Activated CD8-positive, alpha-beta T cell treated with anti-CD3 and anti-CD28 coated beads for 36 hours (primary cell): ENCODE measurements at places on chromosomes 2 and 18. TPM values are rescaled to one million over a fixed set of nuclear protein-coding genes. Genes with fewer than 3 reads are reported as not detected.

- no peak overlapping the region for H3K4me3 ChIP-seq
- no peaks in the 10 kb centered on the region for H3K4me1 ChIP-seq
- DNase-seq = no peak
- H3K27me3 ChIP-seq = no peaks in the 10 kb centered on the region
- H3K36me3 ChIP-seq = no peaks in the 10 kb centered on the region
- no peak overlapping the region for H3K27ac ChIP-seq
Observed at GRCh38 chr2:31265234-31265633, 31.3 kb downstream of the EHD3 start.

DNA sequence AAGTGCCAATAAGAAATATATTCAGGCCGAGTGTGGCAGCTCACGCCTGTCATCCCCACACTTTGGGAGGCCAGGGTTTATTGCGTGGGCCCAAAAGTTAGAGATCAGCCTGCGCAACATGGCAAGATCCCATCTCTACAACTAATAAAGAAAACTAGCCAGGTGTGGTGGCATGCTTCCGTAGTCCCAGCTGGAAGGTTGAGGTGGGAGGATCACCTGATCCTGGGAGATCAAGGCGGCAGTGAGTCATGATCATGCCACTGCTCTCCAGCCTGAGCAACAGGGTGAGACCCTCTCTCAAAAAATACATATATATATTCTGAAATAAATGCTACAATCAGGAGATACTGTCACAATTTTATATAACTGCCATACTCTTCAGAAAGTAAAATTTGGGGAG is 1604.8 kb upstream of the NXPH2 start:
- no peak overlapping the region for H3K4me3 ChIP-seq
- no peaks in the 10 kb centered on the region for H3K4me1 ChIP-seq
- H3K36me3 ChIP-seq = no peaks in the 10 kb centered on the region

The FBXO15 gene
- 2.1 TPM for total RNA-seq

- peak; percentile 44 for DNase-seq
- H3K27me3 ChIP-seq = peaks cover 32% of the 10 kb centered on the region
- no peak overlapping the region for H3K27ac ChIP-seq
- H3K36me3 ChIP-seq = no peaks in the 10 kb centered on the region
- peak overlapping the region; percentile 57 for H3K4me3 ChIP-seq
- H3K4me1 ChIP-seq = peaks cover 2% of the 10 kb centered on the region
Observed at GRCh38 chr18:24271381-24272228, 126.0 kb downstream of the OSBPL1A start.

The IL36RN gene
- total RNA-seq = not detected

DNA sequence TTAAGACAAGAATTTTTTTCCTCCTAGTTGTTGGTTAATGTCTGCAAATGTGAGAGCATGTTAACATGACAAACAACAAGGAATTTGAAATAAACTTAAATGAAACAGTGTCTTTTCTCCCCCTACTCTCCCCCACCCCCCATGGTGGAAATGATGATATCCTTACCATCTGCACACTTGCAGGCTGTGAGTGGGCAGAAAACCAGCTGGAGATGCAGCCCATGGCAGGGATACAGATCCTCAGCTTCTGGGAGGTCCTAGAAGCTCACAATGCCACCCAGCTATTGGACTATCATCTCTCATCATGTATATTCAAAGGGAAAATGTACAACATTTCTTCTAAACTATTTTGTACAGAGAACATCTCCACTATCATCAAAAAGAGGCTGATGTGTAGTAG is 196.8 kb downstream of the SLC8A1 start:
- no peaks in the 10 kb centered on the region for H3K36me3 ChIP-seq
- no peak overlapping the region for H3K4me3 ChIP-seq
- H3K27ac ChIP-seq = no peak overlapping the region
- no peaks in the 10 kb centered on the region for H3K4me1 ChIP-seq

The CFC1 gene
- not detected for total RNA-seq

The GPR45 gene
- total RNA-seq = not detected

DNA sequence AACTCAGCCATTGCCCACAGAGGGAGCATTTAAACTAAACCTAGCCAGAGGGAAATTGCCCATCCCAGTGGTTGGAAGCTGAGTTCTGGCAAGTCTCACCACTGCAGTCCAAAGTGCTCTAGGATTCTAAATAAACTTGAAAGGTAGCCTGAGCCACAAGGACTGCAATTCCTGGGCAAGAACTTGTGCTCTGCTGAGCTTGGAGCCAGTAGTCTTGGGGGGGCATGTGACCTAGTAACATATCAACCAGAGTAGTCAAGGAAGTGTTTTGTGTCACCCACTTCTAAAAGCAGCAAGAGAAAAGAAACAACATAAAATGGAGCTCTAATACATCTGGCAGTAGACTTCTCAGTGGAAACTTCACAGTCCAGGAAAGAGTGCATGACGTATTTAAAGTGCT is 167.0 kb downstream of the PTH2R start:
- H3K27me3 ChIP-seq = no peaks in the 10 kb centered on the region
- H3K4me1 ChIP-seq = no peaks in the 10 kb centered on the region
- no peak for DNase-seq
- no peak overlapping the region for H3K4me3 ChIP-seq
- H3K36me3 ChIP-seq = no peaks in the 10 kb centered on the region
- H3K27ac ChIP-seq = no peak overlapping the region

- H3K27ac ChIP-seq = no peak overlapping the region
- H3K4me3 ChIP-seq = no peak overlapping the region
Observed at GRCh38 chr2:107412981-107413380, 413.7 kb upstream of the RGPD4 start.

The GALNT5 gene
- total RNA-seq = not detected

GRCh38 chr2:60311524-60311923 is 241.9 kb downstream of the BCL11A start:
- no peaks in the 10 kb centered on the region for H3K36me3 ChIP-seq
- no peak for DNase-seq
- peaks cover 2% of the 10 kb centered on the region for H3K27me3 ChIP-seq
- peaks cover 6% of the 10 kb centered on the region for H3K4me1 ChIP-seq
- H3K27ac ChIP-seq = no peak overlapping the region

The MEP1B gene
- total RNA-seq = not detected

The RFTN2 gene
- not detected for total RNA-seq

The CTAGE1 gene
- not detected for total RNA-seq

- no peaks in the 10 kb centered on the region for H3K36me3 ChIP-seq
- no peaks in the 10 kb centered on the region for H3K4me1 ChIP-seq
- H3K27me3 ChIP-seq = no peaks in the 10 kb centered on the region
- no peak overlapping the region for H3K27ac ChIP-seq
- DNase-seq = no peak
Observed at GRCh38 chr18:8300751-8301410, 308.4 kb upstream of the RAB12 start.

The MAP3K20 gene
- total RNA-seq = 8.0 TPM

DNA sequence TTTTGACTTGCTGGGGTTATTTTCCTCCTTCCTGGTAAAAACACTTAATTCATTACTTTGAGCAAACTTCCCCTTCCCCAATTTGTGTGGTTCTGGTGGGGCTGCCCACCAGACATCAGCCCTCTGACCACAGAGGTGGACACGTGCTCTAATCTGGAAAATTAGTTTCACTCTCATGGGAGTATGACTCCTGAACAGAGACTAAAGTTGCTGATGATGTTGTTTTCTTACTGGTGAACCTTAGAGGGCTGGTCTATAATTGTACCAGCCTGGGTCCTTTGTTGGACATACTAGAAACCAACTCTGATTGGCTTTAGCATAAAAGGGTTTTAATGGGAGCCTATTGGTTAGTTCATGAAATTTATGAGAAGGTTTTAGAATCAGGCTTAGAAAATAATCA is 54.1 kb upstream of the ACYP2 start:
- no peak overlapping the region for H3K4me3 ChIP-seq
- no peaks in the 10 kb centered on the region for H3K27me3 ChIP-seq
- H3K36me3 ChIP-seq = peaks cover 3% of the 10 kb centered on the region
- no peaks in the 10 kb centered on the region for H3K4me1 ChIP-seq
- H3K27ac ChIP-seq = no peak overlapping the region

The STPG4 gene
- not detected for total RNA-seq

DNA sequence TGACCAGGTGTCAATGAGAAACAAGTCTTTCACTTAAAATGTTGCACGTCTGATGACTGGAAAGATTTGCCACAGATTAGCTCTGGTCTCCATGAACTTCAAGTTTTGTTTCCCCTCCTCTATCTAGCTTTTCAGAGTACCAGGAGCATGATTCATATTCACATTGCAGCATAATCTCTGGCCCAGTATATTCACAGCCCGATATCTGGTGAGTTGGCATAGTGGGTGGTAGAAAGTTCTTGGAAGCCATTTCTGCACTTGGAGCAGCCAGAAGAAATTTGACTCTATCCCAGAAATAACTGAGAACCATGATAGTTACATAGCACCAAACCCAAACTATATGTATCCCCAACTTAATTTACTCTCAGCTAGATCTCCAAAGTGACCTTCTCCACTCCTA is 503.9 kb downstream of the PID1 start:
- H3K27ac ChIP-seq = no peak overlapping the region
- no peaks in the 10 kb centered on the region for H3K36me3 ChIP-seq
- no peak overlapping the region for H3K4me3 ChIP-seq
- H3K4me1 ChIP-seq = no peaks in the 10 kb centered on the region
- no peak for DNase-seq

DNA sequence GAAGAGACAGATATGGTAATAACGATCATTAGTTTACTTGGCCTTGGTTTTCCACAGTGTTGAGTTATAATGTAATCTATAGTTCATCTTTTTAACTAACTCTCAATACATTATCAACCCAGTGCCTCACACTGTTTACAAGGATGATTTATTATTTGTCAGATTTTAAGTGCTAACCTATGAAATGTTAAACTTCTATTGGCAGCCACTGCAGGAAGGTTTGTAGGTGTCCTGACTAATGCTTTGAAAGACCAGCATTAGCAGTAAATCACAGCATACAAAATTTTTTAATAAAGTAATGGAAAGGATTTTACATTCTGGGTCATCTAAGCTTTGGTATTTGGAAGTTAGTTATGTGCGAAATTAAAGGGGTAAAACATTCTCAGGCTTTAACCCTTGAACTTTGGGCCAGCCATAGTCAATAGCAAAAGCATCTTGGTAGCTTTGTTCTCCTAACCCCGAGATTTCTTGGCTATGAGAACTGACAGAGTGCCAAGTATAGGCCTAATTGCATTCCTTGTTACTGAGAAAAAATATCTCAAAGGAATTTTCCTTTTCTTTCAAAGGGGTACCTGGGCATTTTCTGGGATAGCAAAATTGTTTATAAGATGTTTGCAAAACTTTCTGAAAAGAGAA is 30.6 kb downstream of the SPATS2L start:
- H3K4me1 ChIP-seq = peaks cover 3% of the 10 kb centered on the region
- H3K4me3 ChIP-seq = no peak overlapping the region
- no peak overlapping the region for H3K27ac ChIP-seq
- DNase-seq = no peak
- H3K36me3 ChIP-seq = no peaks in the 10 kb centered on the region

- H3K36me3 ChIP-seq = no peaks in the 10 kb centered on the region
- no peak overlapping the region for H3K27ac ChIP-seq
- peak; percentile 8 for DNase-seq
- peaks cover 38% of the 10 kb centered on the region for H3K27me3 ChIP-seq
- H3K4me1 ChIP-seq = no peaks in the 10 kb centered on the region
Observed at GRCh38 chr2:120441744-120442471, 96.0 kb downstream of the INHBB start.

- H3K27ac ChIP-seq = no peak overlapping the region
- no peaks in the 10 kb centered on the region for H3K27me3 ChIP-seq
- peaks cover 4% of the 10 kb centered on the region for H3K4me1 ChIP-seq
- no peak for DNase-seq
- H3K4me3 ChIP-seq = no peak overlapping the region
Observed at GRCh38 chr2:60849187-60849586, 32.2 kb upstream of the REL start.

- no peaks in the 10 kb centered on the region for H3K27me3 ChIP-seq
- peaks cover 35% of the 10 kb centered on the region for H3K4me1 ChIP-seq
- no peaks in the 10 kb centered on the region for H3K36me3 ChIP-seq
- H3K27ac ChIP-seq = no peak overlapping the region
- no peak overlapping the region for H3K4me3 ChIP-seq
- no peak for DNase-seq
Observed at GRCh38 chr2:200380091-200380561, 73.6 kb downstream of the SPATS2L start.

DNA sequence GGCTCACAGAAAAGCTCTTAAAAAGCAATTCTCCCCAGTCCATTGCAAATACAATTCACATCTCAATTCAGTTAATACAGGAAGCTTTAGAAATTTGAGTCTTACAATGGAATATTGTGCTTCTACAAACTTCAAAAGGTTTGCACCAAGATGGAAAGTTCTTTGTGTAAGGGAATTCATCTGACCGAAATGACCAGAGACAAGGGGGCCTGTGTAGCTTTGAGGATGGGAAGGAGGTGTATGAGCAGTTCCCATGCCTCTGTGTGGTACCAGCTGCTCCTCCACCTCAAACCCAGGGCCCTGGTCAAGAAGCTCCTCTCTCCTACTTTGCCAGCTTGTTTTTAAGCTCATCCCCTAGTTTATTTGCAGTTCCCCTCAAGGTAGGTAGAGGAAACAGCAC is 312.8 kb upstream of the PKDCC start:
- H3K36me3 ChIP-seq = no peaks in the 10 kb centered on the region
- DNase-seq = no peak
- H3K4me1 ChIP-seq = no peaks in the 10 kb centered on the region
- H3K4me3 ChIP-seq = no peak overlapping the region
- H3K27ac ChIP-seq = no peak overlapping the region

GRCh38 chr2:128727404-128727803 is 408.7 kb upstream of the HS6ST1 start:
- peaks cover 3% of the 10 kb centered on the region for H3K27me3 ChIP-seq
- H3K36me3 ChIP-seq = no peaks in the 10 kb centered on the region
- H3K4me1 ChIP-seq = peaks cover 11% of the 10 kb centered on the region
- H3K27ac ChIP-seq = no peak overlapping the region
- peak; percentile 20 for DNase-seq

The SFTPB gene
- not detected for total RNA-seq

DNA sequence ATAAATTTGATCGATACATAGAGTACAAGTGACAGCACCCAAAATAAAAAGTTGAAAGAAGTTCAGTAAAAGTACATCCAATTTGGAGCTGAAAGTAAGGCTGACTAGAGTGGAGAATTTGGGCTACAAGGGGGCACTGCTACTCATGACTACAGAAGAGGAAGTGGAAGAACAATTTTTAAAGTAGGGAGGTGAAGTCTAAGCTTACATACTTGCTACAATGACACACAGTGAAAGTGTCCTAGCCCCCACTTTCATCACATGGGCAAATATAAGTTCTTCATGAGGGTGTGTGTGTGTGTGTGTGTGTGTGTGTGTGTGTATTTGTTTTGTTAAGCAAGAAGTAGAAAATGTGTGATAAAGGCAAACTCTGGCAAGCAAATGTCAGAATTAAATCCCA is 45.7 kb downstream of the MAP3K2 start:
- no peaks in the 10 kb centered on the region for H3K27me3 ChIP-seq
- peaks cover 23% of the 10 kb centered on the region for H3K4me1 ChIP-seq
- H3K36me3 ChIP-seq = peaks cover 17% of the 10 kb centered on the region
- peak overlapping the region; percentile 1 for H3K27ac ChIP-seq
- DNase-seq = no peak
- no peak overlapping the region for H3K4me3 ChIP-seq

GRCh38 chr2:52135235-52135634 is 1103.3 kb upstream of the NRXN1 start:
- H3K4me3 ChIP-seq = no peak overlapping the region
- H3K4me1 ChIP-seq = no peaks in the 10 kb centered on the region
- H3K27ac ChIP-seq = no peak overlapping the region
